ENCODE measurements at places on chromosomes 1 and 21. TPM values are rescaled to one million over a fixed set of nuclear protein-coding genes. Genes with fewer than 3 reads are reported as not detected.

ZYG11A gene
- not detected for total RNA-seq

LGALS8 gene
- total RNA-seq: 51.6 TPM

KRTAP19-3 gene
- not detected for total RNA-seq

UBXN10 gene
- not detected for total RNA-seq

TCHH gene
- not detected for total RNA-seq

All from smooth muscle cell of the umbilical artery (primary cell).